SJSA1 (cell line): ENCODE measurements at places on chromosomes 5 and 9. TPM values are rescaled to one million over a fixed set of nuclear protein-coding genes. Genes with fewer than 3 reads are reported as not detected.

DNA sequence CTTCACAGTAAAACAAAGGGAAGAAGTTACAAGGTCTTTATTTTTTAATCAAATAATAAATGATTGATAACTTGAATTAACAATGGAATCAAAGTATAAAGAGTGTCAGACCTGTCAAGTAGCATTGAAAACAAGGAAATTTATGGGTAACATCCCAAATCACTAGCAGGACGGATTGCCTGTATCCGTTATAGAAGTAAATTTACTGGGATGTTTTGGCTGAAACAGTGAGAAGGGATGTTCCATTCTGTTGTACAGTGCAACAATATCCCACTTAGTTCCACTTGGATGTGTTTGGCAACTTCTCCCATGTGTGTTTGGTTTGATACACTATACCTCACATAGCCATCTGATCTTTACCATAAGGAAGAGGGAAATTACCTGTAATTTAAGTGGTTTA, 421.0 kb upstream of the CHD1 start:
- no peaks in the 10 kb centered on the region for H3K36me3 ChIP-seq
- H3K27me3 ChIP-seq = no peaks in the 10 kb centered on the region
- H3K4me1 ChIP-seq = no peaks in the 10 kb centered on the region

DNA sequence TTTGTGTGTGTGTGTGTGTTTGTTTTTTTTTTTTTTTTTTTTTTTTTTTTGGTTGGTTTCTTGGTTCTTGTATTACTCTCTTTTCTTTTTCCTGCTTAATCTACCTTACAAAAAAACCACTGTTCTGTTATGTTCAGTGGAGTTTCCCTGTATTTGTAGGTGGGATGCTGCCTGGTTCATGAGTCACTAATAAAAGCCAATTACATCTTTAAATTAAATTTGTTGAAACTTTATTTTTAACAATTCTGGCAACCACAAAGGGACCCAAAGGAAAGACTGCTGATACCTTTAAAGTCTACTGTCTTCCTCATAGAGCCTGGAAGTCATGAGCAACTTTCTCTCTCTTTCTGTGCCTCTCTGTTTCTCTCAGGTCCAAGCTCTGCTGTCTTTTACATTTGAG, 29.5 kb upstream of the RNF20 start:
- H3K4me3 ChIP-seq = no peak overlapping the region
- H3K36me3 ChIP-seq = no peaks in the 10 kb centered on the region
- no peak overlapping the region for H3K27ac ChIP-seq

- no peaks in the 10 kb centered on the region for H3K4me1 ChIP-seq
- no peak overlapping the region for H3K4me3 ChIP-seq
- DNase-seq = no peak
- peaks cover 6% of the 10 kb centered on the region; the same call in 1 of the 2 replicates for H3K27me3 ChIP-seq
- no peaks in the 10 kb centered on the region for H3K36me3 ChIP-seq
- H3K27ac ChIP-seq = no peak overlapping the region
Observed at GRCh38 chr5:163773226-163773625, 267.8 kb downstream of the MAT2B start.

DNA sequence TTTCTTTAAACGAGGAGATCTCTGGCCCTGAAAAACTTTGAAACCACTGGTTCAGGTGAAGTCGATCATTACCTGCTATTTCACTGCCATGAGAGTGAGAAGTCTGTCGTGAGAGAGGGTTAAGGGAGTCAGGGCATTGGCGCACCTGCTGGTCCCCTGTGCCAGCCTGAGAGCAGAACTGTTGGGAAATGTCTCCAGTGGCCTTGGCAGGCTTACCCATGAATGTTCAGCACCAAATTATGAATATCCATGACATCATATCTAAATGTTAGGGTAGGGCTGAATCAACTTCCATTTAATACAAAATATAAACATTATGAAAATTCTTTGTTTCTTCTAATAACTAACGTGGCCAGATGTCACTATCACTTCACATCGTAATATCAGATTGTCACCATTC, 379.3 kb downstream of the KDM4C start:
- DNase-seq = no peak
- H3K36me3 ChIP-seq = no peaks in the 10 kb centered on the region
- H3K4me1 ChIP-seq = no peaks in the 10 kb centered on the region
- no peak overlapping the region for H3K27ac ChIP-seq
- no peak overlapping the region for H3K4me3 ChIP-seq
- no peaks in the 10 kb centered on the region for H3K27me3 ChIP-seq

GRCh38 chr5:6583049-6583880, 49.6 kb downstream of the NSUN2 start:
- no peak overlapping the region for H3K4me3 ChIP-seq
- no peak overlapping the region for H3K27ac ChIP-seq
- no peaks in the 10 kb centered on the region; the same call in 1 of the 2 replicates for H3K4me1 ChIP-seq
- H3K27me3 ChIP-seq = peaks cover 49% of the 10 kb centered on the region
- no peak for DNase-seq

GRCh38 chr9:105975886-105976645, 281.7 kb downstream of the TMEM38B start:
- H3K4me1 ChIP-seq = peaks cover 21% of the 10 kb centered on the region
- H3K27ac ChIP-seq = no peak overlapping the region
- DNase-seq = no peak
- H3K27me3 ChIP-seq = no peaks in the 10 kb centered on the region
- no peaks in the 10 kb centered on the region for H3K36me3 ChIP-seq

DNA sequence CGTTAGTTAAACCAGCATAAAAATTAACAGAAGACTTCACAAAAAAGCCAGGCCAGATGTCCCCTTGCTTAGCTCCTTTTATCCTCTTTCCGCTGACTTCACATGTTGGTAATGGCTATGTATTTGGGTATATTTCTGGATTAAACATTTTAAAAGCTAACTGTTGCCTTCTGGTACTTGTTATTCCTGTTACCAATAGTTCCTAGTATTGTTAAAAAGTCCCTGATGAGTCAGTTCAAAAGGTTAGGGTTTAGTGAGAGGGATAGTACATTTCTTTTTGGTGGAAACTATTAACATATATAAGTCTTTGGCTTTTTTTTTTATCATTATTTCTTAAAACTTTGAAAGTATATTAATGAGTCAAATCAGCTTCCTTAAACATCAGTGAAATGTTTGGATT, 103.2 kb upstream of the ELL2 start:
- H3K4me3 ChIP-seq = no peak overlapping the region
- H3K27ac ChIP-seq = no peak overlapping the region
- no peak for DNase-seq
- peaks cover 27% of the 10 kb centered on the region for H3K4me1 ChIP-seq
- no peaks in the 10 kb centered on the region for H3K36me3 ChIP-seq

Gene PRELID1
- total RNA-seq = 456 and 457 TPM in 2 replicates

DNA sequence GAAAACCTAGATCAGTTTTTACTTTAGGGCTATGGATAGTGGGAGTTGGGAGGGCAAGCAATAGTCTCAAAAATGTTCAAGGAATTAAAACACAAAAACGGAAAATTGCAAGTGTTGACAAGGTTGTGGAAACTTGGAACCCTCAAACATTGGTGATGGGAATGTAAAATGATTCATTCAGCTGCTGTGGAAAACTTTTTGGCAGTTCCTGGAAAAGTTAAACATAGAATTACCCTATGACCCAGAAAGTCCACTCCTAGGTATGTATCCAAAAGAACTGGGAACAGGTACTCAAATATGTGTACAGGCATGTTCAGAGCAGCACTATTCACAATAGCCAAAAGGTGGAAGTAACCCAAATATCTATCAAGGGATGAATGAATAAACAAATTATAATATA, 1.2 kb upstream of the MSANTD3 start:
- H3K4me3 ChIP-seq = no peak overlapping the region
- H3K27ac ChIP-seq = peak overlapping the region; percentile 83
- peaks cover 10% of the 10 kb centered on the region for H3K36me3 ChIP-seq
- no peaks in the 10 kb centered on the region for H3K27me3 ChIP-seq

Gene ADCY2
- 0.21 TPM in 1 of 2 replicates, not detected in the other for total RNA-seq

DNA sequence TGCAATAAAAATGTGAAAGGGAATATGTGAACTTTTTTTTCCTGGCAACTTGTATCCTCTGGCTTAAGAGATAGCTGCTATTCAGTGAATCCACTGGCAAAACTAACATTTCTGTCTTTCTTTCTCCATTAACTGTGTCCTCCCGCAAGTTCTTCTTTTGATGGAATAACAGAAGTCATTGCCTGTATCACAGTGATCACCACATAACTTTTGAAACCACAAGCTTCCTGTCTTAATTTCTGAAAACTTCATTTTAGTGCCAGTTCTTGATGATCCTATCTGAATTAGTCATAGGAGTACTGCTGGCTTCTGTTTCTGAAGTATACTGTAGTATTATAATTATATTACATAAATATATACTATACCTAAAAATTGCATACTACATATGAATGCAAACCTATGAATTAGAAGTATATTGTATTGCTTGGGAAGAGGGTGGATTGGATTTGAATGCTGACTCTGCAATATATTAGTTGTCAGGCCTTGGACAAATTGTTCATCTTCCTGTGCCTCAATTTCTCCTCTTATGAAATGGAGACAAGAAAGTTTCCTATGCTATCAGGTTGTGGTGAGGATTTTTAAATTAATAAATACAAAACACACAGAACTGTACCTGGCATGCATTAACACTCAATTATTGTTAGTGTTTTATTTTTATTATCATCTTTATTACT, 441.6 kb downstream of the CETN3 start:
- no peaks in the 10 kb centered on the region for H3K27me3 ChIP-seq
- no peak overlapping the region for H3K27ac ChIP-seq
- no peaks in the 10 kb centered on the region for H3K4me1 ChIP-seq

- no peaks in the 10 kb centered on the region for H3K36me3 ChIP-seq
- H3K4me1 ChIP-seq = peaks cover 53% of the 10 kb centered on the region
- no peak overlapping the region for H3K4me3 ChIP-seq
- no peak for DNase-seq
- H3K27ac ChIP-seq = peak overlapping the region; percentile 7; the same call in 1 of the 2 replicates
Observed at GRCh38 chr5:73376618-73377170, 71.9 kb downstream of the FOXD1 start.

Gene DMRT3
- total RNA-seq = not detected in 2 replicates
